Mesenchymal stem cell (in vitro differentiated cells and primary cell): ENCODE measurements at places on chromosomes 4 and X.

DNA sequence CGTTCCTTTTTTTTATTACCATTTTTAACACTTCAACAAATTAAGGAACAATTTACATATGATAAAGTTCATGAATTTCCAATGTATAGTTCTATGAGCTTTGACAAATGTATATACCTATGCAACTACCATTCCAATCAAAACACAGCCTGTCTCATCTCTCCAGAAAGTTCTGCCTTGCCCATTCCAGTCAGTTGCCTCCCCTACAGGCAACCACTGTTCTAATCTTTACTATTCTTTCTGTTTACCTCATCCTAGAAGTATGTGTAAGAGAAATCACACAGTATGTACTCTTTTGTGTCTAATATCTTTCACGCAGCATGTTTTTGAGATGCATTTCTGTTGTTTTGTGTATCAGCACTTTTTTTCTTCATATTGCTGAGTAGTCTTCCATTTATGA, 224.9 kb downstream of the KIT start:
- H3K27ac ChIP-seq, result no peak overlapping the region
- no peaks in the 10 kb centered on the region for H3K36me3 ChIP-seq
- no peaks in the 10 kb centered on the region for H3K4me1 ChIP-seq
- H3K27me3 ChIP-seq, result peaks cover 10% of the 10 kb centered on the region
- no peak overlapping the region for H3K4me3 ChIP-seq

DNA sequence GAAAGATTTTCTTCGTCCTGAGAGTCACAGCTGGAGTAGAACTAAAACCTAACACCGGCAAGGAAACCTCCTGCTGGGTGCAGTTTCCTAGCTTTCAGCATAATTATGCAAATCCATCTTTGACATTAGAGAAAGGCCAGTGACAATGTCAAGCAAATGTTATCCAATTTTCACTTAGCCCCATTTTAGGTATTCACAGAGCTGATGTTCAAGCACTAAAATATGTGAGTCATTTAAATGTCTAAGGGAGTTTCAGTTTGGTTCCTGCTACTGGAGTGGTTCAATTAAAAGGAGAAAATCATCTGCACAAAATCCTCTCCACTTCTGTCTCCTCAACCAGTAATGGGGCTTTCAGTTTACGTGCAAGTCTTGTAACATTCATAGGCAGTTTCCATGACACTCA, 37.1 kb upstream of the AMOT start:
- no peak for DNase-seq
- H3K36me3 ChIP-seq, result no peaks in the 10 kb centered on the region
- no peak overlapping the region for H3K4me3 ChIP-seq
- peaks cover 36% of the 10 kb centered on the region for H3K27me3 ChIP-seq
- no peaks in the 10 kb centered on the region for H3K4me1 ChIP-seq

- no peak for DNase-seq
- H3K27me3 ChIP-seq, result no peaks in the 10 kb centered on the region
- peaks cover 81% of the 10 kb centered on the region for H3K36me3 ChIP-seq
These were observed 34.5 kb downstream of the NSG1 start for GRCh38 chr4:4421356-4421755.

DNA sequence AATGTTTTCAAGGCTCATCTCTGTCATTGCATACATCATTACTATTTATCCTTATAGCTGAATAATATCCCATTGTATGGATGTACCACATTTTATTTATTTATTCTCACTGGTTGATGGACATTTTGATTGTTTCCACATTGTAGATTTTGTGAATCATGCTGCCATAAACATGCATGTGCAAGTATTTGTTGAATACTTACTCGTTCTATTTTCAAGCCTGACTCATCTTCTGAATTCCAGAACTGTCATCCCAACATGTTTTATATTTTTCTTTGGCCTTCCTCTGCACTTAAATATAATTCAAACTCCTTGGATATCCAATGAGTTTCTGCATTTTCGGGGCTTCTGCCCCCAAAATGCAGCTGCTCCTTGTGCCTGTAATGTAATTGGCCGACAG, 77.6 kb downstream of the MXRA5 start:
- no peaks in the 10 kb centered on the region for H3K27me3 ChIP-seq
- DNase-seq, result peak; percentile 45
- no peaks in the 10 kb centered on the region for H3K4me1 ChIP-seq
- no peak overlapping the region for H3K4me3 ChIP-seq

- no peak overlapping the region for H3K4me3 ChIP-seq
- H3K27ac ChIP-seq, result no peak overlapping the region
- no peak for DNase-seq
- no peaks in the 10 kb centered on the region for H3K36me3 ChIP-seq
- no peaks in the 10 kb centered on the region for H3K27me3 ChIP-seq
These were observed 35.8 kb downstream of the AMELX start for GRCh38 chrX:11329021-11329420.

DNA sequence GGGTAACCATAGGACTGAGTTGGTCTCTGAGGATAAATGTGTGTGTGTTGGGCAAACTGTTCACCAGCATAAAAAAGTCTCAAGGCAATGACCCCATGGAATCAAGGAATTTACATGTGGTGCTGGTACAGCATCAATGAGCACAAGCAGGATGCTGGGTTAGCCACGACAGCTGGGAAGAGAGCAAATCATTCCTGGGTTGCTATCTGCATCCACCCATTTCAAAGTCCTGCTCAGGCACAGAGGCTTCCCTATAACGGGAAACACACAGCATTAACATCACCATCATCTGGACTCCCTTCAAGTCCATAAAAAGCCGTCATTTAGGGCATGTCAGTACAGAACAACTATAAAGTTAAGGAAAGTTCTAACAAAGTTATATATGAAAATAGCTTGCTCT, 41.6 kb downstream of the CCDC149 start:
- no peak for DNase-seq
- no peaks in the 10 kb centered on the region for H3K4me1 ChIP-seq
- no peak overlapping the region for H3K4me3 ChIP-seq
- H3K27me3 ChIP-seq, result no peaks in the 10 kb centered on the region

- H3K27ac ChIP-seq, result peak overlapping the region; percentile 65
- H3K27me3 ChIP-seq, result no peaks in the 10 kb centered on the region
- no peaks in the 10 kb centered on the region for H3K36me3 ChIP-seq
- no peaks in the 10 kb centered on the region for H3K4me1 ChIP-seq
- H3K4me3 ChIP-seq, result no peak overlapping the region
These were observed 1703.7 kb upstream of the AGA start for GRCh38 chr4:179145746-179146525.

- H3K27me3 ChIP-seq, result peaks cover 32% of the 10 kb centered on the region
- no peak overlapping the region for H3K27ac ChIP-seq
- no peak for DNase-seq
- H3K36me3 ChIP-seq, result no peaks in the 10 kb centered on the region
These were observed 42.8 kb upstream of the TRIM2 start for GRCh38 chr4:153161226-153161963.

- no peaks in the 10 kb centered on the region for H3K36me3 ChIP-seq
- H3K27me3 ChIP-seq, result no peaks in the 10 kb centered on the region
- DNase-seq, result no peak
- no peaks in the 10 kb centered on the region for H3K4me1 ChIP-seq
- H3K27ac ChIP-seq, result no peak overlapping the region
These were observed 45.1 kb downstream of the RHOH start for GRCh38 chr4:40241941-40242340.

GRCh38 chr4:17316566-17316965, 195.3 kb downstream of the QDPR start:
- no peaks in the 10 kb centered on the region for H3K36me3 ChIP-seq
- no peak overlapping the region for H3K27ac ChIP-seq
- no peaks in the 10 kb centered on the region for H3K27me3 ChIP-seq
- no peak for DNase-seq
- H3K4me1 ChIP-seq, result no peaks in the 10 kb centered on the region

- H3K4me1 ChIP-seq, result no peaks in the 10 kb centered on the region
- no peaks in the 10 kb centered on the region for H3K27me3 ChIP-seq
- peak; percentile 9 for DNase-seq
- no peak overlapping the region for H3K4me3 ChIP-seq
- H3K27ac ChIP-seq, result no peak overlapping the region
- no peaks in the 10 kb centered on the region for H3K36me3 ChIP-seq
These were observed 422.3 kb downstream of the STPG2 start for GRCh38 chr4:97720869-97721432.

- H3K27ac ChIP-seq, result no peak overlapping the region
- no peaks in the 10 kb centered on the region for H3K27me3 ChIP-seq
- peaks cover 14% of the 10 kb centered on the region for H3K4me1 ChIP-seq
- no peak for DNase-seq
These were observed 173.7 kb downstream of the PTTG2 start for GRCh38 chr4:38133711-38134480.

GRCh38 chrX:72102760-72103159, 29.0 kb downstream of the RTL5 start:
- peaks cover 15% of the 10 kb centered on the region for H3K4me1 ChIP-seq
- no peaks in the 10 kb centered on the region for H3K36me3 ChIP-seq
- no peak for DNase-seq
- H3K27ac ChIP-seq, result no peak overlapping the region
